ENCODE measurements at places on chromosomes 7 and 10.

DNA sequence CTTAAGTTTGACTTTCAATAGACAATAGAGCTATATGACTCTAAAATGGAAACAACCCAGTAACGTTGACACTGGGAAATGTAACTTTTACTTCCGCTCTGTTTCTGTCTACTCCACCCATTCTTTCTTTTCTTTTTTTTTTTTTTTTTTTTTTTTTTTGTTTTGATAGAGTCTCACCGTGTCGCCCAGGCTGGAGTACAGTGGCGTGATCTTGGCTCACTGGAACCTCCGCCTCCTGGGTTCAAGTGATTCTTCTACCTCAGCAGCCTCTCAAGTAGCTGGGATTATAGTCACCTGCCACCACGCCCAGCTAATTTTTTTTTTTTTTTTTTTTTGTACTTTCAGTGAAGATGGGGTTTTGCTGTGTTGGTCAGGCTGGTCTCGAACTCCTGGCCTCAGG is 13.9 kb downstream of the PRSS2 start:
- DNase-seq, result no peak

GRCh38 chr10:48232717-48233447 is 41.6 kb downstream of the FRMPD2 start:
- no peak for DNase-seq

- DNase-seq, result no peak
Measured at GRCh38 chr10:73950155-73950948, 39.4 kb downstream of the PLAU start.

- DNase-seq, result no peak
Measured at GRCh38 chr7:117096942-117097341, 143.6 kb downstream of the ST7 start.

DNA sequence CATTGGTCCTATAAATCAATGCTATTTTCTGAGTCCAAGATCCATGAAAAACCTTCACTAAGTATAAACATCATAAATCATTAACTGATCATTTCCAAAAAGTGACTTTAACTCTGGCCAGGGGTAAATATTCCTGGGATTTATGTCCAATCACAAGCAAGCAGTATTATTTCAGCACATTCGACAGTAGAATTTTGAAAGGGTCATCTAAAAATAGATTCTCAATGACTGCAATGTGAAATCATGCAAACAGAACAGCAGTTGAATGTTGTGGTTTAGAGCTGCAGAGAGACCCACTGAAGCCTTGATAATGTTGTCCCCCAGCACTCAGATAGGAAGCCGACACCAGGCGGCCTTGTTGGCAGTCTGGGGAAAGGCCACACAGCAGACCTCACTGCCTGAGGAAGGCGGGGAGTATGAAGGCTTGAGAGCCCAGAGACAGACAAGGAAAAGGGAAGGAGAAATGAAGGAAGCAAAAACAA is 38.1 kb downstream of the FAM107B start:
- no peak for DNase-seq

DNA sequence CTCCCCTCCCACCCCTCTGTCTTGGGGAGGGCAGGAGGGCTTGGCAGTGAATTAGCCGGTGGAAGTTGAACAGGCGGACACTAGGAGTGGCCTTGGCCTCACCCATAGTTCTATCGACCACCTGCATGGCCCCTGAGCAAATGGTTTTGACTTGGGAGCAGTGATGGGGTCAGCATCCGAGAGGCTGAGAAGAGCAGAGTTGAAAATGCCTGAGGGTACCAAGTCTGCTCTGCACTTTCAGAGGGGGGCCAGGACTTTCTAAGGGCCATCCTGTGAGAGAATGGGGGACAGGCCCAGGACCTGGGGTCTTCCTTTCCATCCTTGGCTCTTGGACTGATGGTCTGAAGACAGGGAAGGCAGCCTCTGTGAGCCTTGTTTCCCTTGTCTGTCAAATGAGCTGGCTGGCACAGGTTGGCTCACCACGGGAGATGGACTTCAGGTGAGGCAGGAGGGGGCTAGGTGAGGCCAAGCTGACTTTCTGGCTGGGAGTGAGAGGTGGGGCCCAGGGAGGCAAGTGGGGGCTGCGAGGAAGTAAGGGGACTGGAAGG is 29.4 kb downstream of the CDH23 start:
- DNase-seq, result no peak

- DNase-seq, result no peak
Measured at GRCh38 chr10:1206101-1206500, 149.9 kb downstream of the WDR37 start.

- DNase-seq, result no peak
Measured at GRCh38 chr7:117269417-117269816, 53.4 kb downstream of the WNT2 start.

- DNase-seq, result peak; percentile 61
Measured at GRCh38 chr7:20647908-20648776, 32.7 kb downstream of the ABCB5 start.

DNA sequence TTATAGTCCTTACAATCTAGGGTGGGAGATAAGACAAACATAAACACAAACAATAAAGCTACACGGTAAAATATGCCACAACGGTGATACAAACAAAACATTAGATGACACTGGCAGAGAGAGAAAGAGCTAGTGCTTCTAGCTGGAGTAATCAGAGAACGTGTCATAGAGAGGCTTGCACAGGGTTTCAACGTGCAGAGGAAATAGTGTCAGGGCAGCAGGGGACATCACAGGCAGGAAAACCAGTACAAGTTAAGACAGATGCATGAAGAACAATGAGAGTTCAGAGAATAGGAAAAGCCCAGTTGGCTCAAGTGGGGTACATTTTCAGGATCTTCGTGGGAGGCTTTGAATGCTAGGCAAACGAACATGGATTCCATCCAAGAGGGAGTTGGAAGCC is 91.4 kb downstream of the ZNF438 start:
- DNase-seq, result no peak

DNA sequence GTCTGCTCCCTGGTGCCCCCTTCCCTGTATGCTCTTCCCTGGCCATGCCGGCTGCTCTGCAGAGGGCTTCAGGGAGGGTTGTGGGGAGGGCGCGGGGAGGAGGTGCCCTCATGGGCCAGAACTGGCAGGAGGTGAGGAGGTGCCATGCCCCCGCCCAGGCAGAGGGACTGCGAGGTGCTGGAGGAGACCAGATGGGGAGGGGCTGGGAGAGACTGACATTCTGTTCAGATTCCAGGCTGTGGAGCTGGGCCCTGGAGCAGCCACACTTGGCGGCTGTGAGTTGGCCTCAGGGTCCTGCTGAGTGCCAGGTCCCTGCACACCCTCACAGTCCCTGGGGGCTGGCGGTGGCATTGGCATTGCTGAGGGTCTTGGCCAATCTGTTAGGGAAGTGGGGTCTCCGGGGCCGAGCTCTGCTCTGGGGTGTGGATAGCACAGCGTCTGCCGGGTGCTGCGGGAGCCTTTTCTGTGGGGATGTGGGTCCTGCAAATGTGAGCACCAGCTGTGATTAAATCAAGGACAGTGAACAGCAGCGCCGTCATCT is 25.4 kb downstream of the INPP5A start:
- DNase-seq, result no peak

- no peak for DNase-seq
Measured at GRCh38 chr7:6438427-6438826, 9.3 kb downstream of the DAGLB start.

GRCh38 chr10:80429521-80429973 is 21.2 kb downstream of the PRXL2A start:
- DNase-seq, result no peak

- no peak for DNase-seq
Measured at GRCh38 chr10:62723375-62723774, 81.1 kb upstream of the ADO start.

- DNase-seq, result no peak
Measured at GRCh38 chr7:70614237-70615045, 517.5 kb upstream of the GALNT17 start.

GRCh38 chr7:40987571-40987970 is 715.3 kb downstream of the INHBA start:
- no peak for DNase-seq

DNA sequence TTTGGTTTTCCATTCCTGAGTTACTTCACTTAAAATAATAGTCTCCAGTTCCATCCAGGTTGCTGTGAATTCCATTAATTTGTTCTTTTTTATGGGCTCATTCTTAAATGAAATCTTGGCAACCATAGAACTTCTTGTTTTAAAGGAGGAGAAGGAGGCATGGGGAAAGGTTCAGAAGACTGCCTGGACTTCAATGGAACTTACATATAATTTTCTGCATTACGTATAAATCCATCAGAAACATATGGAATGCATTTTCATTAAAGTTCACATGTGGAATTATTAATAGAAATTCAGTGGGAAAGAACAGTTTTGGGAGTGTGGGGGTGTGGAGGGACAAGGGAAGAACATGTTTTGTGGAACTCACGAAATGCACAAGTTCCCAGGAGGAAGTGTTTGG is 176.6 kb upstream of the PRKCQ start:
- no peak for DNase-seq

- DNase-seq, result no peak
Measured at GRCh38 chr10:89151857-89152256, 55.3 kb downstream of the CH25H start.

- no peak for DNase-seq
Measured at GRCh38 chr10:114511881-114512280, 107.6 kb upstream of the AFAP1L2 start.

DNA sequence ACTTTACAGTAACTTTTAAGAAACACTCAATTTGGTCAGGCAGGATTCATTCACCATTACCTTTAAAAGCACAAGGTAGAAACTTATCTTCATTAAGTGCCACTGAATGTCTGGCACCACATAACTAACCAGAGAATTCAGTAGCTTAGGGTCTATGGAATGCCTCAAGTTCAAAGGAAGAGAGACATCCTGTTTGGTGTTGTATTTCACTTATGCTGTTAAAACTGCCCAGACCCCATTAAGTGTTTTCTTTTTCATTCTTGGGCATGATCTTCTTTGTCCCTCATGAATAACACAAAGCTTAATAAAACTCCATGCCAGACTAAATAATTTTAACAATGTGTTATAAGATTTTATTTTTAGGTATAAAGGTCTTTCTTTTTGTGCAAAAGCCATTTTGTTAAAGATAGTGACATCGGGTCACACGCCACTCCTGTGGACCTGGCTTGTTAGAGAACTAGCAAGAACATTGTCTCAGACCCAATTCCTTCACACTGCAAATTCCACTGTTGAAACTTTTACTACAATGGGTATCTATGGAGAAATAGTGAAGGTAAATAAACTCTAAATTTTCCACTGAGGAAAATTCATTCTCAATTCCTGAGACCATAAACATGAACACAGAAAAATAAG is 221.0 kb downstream of the TWIST1 start:
- no peak for DNase-seq

GRCh38 chr10:13120786-13121499 is 21.0 kb downstream of the OPTN start:
- no peak for DNase-seq

- no peak for DNase-seq
Measured at GRCh38 chr10:11162828-11163599, 145.3 kb downstream of the CELF2 start.

GRCh38 chr7:1255080-1255816 is 22.6 kb downstream of the UNCX start:
- DNase-seq, result no peak

- no peak for DNase-seq
Measured at GRCh38 chr10:116274064-116274904, 1.3 kb upstream of the GFRA1 start.

DNA sequence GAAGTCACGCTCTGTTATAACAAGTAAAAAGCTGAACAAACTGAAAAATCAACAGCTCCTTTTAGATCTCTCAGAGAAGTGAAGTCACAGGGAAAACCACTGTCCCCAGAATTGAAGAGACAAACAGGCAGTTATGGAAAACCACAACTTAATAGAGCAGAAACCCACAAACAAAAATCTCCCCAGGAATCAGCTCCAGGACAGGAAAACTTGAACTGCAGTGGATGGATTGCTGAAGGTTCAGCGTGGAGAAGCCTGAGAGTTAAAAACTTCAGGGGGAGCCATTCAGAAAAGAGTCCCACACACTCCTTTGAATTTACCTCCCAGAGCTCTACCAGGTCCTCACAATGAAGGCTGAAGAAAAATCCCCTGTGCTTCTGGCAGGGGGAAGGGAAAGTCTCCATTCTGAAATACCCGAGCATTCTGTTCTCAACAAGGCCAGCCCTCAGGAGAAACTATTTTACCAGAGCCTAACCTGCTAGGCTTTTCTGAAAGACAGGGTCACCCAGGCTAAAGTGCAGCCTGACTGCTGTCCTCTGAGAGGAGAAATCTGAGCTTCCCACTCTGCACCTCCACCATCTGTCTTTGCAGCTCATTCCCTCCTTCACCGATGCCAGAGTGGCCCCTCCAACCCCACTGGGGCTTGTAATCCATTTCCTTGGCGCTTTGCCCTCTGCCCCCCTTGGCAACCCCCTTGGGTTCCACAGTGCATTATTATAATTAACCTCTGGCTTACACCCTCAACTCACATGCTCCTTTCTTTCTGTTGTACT is 65.0 kb upstream of the CCNY start:
- DNase-seq, result no peak

DNA sequence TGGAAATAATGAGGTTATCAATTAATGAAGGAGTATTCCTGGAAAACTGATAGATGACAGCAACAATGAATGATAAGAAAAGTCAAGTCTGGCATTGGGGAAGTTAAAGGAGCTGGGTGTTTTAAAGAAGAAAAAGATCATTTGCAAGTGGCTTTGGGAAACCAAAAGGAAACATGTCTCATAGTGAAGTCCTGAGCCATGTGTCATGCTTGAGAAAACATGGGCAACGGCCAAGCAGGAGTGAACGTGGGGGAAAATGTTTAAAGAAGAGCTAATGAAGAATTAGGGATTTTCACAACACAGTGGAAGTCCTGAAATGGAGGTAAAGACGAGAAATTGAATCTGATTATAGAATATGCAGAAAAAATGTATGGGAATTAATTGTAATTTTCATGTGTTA is 1383.2 kb upstream of the CELF2 start:
- no peak for DNase-seq

DNA sequence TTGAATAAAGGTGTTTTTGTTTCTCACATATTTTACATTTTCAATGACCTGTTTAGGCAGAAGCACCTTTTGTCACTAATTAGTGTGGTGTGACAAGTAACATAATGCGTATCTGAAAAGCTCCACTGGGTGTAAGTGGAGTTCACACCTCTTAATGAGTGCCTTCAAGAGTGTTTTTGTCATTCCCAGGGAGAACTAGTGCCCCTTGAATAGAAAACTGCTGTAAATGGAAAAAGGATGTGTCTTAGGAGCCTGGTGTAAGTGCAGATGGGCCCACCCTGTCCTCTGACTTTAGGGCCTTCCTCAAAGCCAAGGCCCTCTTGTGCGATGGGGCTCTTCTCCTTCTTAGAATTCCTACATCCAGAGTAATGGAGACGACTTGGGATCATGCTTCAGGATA is 170.0 kb downstream of the MGMT start:
- DNase-seq, result no peak

All from erythroblast (primary cell).